Stimulated activated CD8-positive, alpha-beta memory T cell treated with anti-CD3 and anti-CD28 coated beads, Interleukin-15, amount 100 ng/mL, for 1 hour (primary cell): ENCODE measurements at places on chromosomes 5 and 9.

- DNase-seq, result peak; percentile 20
These were observed 167.9 kb downstream of the AUH start for GRCh38 chr9:91193658-91194391.

DNA sequence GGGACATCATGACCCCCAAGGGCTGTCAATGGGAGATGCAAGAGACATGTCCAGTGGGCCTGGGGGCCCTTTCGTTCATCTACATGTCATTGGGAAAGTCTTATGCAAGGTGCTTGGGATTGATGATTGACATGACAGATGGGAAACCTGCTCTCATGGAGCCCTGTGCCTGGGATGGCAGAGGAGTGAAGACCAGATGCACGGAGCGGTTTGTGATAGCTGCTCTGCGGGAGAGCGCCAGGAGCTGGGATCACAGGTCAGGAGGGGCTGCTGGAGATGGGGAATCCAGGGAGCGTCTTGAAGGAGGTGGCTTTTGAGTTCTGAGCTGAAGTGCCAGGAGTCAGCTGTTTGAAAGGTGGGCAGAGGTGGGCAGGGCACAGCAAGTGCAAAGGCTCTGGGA is 104.3 kb downstream of the FGF18 start:
- no peak for DNase-seq

- DNase-seq, result no peak
These were observed 154.9 kb downstream of the FGF18 start for GRCh38 chr5:171574376-171574775.

DNA sequence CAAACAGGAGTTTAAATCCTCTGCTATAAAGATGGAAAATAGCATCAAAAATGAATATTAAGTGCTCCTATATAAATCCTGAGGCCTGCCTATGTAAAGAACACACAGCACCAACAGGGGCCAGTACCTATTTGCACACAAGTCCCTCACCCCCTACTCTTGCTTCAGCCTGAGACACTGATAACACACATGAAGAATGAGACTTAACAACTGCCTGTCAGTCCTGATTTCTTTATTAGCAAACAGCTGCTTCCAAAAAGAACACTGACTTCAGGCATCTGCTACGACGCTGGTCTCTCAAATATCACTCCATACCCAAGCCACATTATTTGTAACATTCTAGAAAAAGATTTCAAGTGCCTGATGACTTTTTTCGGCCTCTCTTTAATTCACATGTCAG is 55.5 kb downstream of the MYO10 start:
- DNase-seq, result no peak
